ENCODE measurements at places on chromosomes 4 and X. TPM values are rescaled to one million over a fixed set of nuclear protein-coding genes. Genes with fewer than 3 reads are reported as not detected.

DCX gene
- polyA plus RNA-seq: not detected

DNA sequence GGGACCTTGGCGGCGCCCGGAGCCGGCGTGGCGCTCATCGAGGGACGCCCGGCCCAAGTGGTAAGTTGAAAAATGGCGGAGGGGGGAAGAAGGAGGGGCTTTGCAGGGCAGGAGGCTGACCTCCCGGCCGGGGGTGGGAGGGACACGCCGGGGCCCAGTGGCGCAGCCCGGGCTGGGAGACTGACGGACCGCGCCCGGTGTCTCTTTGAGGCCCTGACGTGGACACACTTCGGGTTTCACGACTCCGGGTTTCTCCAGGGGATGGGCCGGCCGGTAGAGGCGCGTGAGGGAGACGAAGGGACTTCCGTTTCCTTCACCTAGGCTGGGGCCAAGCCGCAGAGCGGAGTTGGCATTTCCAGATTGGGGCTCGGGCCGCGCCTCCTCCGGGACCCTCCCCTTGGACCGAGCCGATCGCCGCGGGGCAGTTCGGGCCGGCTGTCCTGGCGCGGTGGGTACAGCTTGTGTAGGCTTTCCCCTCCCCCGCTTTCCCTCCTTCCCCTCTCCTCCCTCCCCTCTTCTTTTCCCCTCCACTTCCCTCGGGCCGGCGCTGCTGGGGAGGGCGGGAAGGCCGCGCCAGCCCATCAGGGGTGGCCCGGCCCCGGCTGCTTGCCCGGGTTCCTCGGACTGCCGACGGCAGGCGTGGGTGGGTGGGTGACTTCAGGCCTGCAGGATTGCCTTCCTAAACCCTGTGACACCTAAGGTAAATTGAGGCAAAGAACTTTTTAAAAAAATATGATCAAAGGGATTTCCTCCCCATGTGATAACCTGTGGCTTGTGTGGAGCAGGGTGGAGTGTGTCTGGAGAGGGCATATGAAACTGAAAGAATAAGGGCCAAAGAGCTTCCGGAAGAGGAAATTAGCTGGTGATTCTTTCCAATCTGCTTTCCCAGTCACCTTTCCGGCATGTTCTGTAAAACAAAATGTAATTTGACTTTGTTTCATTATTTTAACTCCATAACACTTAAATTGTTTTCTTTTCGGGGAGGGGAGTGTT, at the start of gene XIAP:
Gene XIAP (plus strand): TSS at position 208 of the 993 bp plus-strand sequence. CDS start 25,610 bp downstream, outside the sequence.
- H3K4me1 ChIP-seq: peaks cover 6% of the 10 kb centered on the region
- no peaks in the 10 kb centered on the region for H3K36me3 ChIP-seq
- DNase-seq: peak; percentile 70
- peak within 1 kb of the TSS; percentile 97 for H3K27ac ChIP-seq

GRCh38 chrX:73964579-73964978, 339.4 kb upstream of the ZCCHC13 start:
- no peak for DNase-seq
- H3K36me3 ChIP-seq: no peaks in the 10 kb centered on the region
- H3K27me3 ChIP-seq: no peaks in the 10 kb centered on the region
- peaks cover 20% of the 10 kb centered on the region for H3K4me1 ChIP-seq

FRG2 gene
- not detected for polyA plus RNA-seq

GAGE13 gene
- not detected for polyA plus RNA-seq

DNA sequence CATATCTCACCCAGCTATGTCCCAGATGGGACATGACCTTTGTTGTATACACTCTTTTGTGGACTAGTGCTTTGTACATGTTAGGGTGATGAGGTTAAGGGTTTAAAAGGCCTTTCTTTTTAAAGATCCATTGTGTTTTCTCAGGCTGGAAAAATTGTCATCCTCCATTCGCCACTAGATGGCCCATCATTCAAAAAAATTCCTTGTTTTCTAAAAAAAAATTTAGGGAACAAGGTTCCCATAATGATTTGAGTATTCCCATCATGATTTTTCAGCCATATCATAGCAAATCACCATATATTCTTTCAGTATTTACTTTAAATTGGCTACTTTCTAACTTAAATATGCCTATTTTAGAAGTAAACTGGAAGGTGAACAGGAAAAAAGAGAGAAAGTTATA, 91.9 kb upstream of the TMEM164 start:
- H3K4me1 ChIP-seq: no peaks in the 10 kb centered on the region
- no peak overlapping the region for H3K27ac ChIP-seq
- H3K27me3 ChIP-seq: no peaks in the 10 kb centered on the region
- no peak overlapping the region for H3K4me3 ChIP-seq
- no peak for DNase-seq
- no peaks in the 10 kb centered on the region for H3K36me3 ChIP-seq

VCX3B gene
- not detected for polyA plus RNA-seq

GRCh38 chrX:119708936-119709335, 16.0 kb upstream of the SEPTIN6 start:
- DNase-seq: no peak
- no peaks in the 10 kb centered on the region for H3K27me3 ChIP-seq
- no peak overlapping the region for H3K4me3 ChIP-seq
- H3K4me1 ChIP-seq: peaks cover 30% of the 10 kb centered on the region
- H3K36me3 ChIP-seq: no peaks in the 10 kb centered on the region
- peak overlapping the region; percentile 49 for H3K27ac ChIP-seq

VBP1 gene
- 80.8 TPM for polyA plus RNA-seq

- H3K27ac ChIP-seq: no peak overlapping the region
- no peak overlapping the region for H3K4me3 ChIP-seq
- H3K36me3 ChIP-seq: no peaks in the 10 kb centered on the region
- H3K4me1 ChIP-seq: peaks cover 28% of the 10 kb centered on the region
Measured at GRCh38 chrX:38799995-38800580, 1.2 kb upstream of the MID1IP1 start.

DNA sequence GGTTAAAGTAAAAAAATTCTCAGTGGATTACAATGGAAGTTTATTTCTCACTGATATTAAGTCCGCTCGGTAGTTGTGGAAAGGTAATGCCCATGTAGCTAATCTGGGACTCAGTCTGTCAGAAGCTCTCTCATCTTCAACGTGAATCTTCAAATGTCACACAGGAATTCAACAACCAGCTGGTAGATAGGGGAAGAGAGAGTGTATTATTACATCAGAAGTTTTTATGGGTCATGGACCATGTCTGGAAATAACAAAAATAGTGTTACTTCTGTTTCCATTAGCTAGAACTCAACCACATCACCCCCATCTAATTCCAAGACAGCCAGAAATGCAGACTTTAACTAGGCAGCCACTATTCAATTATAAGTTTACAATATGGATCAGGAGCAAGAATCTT, 506.1 kb upstream of the HTR2C start:
- H3K27me3 ChIP-seq: no peaks in the 10 kb centered on the region
- H3K4me1 ChIP-seq: peaks cover 20% of the 10 kb centered on the region
- no peak for DNase-seq
- H3K4me3 ChIP-seq: no peak overlapping the region
- no peak overlapping the region for H3K27ac ChIP-seq

- no peaks in the 10 kb centered on the region for H3K4me1 ChIP-seq
- H3K4me3 ChIP-seq: no peak overlapping the region
- H3K27ac ChIP-seq: no peak overlapping the region
- DNase-seq: no peak
- H3K27me3 ChIP-seq: peaks cover 16% of the 10 kb centered on the region
- H3K36me3 ChIP-seq: no peaks in the 10 kb centered on the region
Measured at GRCh38 chrX:11406109-11406765, 113.0 kb downstream of the AMELX start.

DNA sequence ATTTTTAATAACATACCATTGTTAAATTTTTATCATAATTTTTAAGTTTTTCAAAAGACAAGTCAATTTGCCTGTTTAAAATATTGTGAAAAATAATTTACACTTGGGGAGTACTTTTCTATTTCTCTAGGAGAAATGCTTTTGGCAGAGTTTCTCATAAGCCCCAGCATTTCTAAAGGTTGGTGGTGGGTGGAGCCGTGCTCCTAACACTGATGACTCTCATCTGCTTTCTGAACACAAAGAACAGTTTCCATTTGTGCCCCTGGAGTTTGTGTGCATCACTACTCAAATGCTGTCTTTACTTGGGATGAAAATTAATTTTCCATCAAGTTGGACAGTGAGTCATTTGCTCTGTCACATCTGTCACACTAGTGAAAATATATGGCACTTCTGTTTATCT, 57.6 kb downstream of the TNIP2 start:
- peaks cover 22% of the 10 kb centered on the region for H3K36me3 ChIP-seq
- no peak overlapping the region for H3K4me3 ChIP-seq
- peaks cover 36% of the 10 kb centered on the region for H3K4me1 ChIP-seq
- no peaks in the 10 kb centered on the region for H3K27me3 ChIP-seq
- no peak for DNase-seq

DNA sequence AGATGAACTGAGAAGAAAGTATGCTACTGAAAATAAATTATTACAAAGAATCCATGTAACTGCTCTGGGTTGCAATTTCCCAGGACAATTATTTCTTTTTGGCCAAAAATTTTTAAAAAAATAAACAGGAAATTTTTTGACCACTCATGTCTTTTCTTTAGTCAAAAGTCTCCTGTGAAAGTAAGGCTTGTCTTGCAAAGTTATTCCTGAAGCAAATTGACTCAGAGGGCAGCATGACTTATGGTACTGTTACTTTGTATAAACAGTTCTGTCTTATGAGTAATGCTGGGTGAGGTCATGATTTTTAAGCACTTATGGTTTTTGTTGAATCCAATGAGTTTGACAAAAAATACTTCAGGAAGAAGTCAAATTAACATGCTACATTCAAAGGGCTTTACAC, 292.8 kb upstream of the ARSJ start:
- H3K27me3 ChIP-seq: no peaks in the 10 kb centered on the region
- no peaks in the 10 kb centered on the region for H3K36me3 ChIP-seq
- no peak for DNase-seq
- H3K4me3 ChIP-seq: no peak overlapping the region
- H3K27ac ChIP-seq: no peak overlapping the region

ADGRG2 gene
- polyA plus RNA-seq: not detected

All from naive B cell (primary cell).